ENCODE measurements at places on chromosomes 4 and X.

GRCh38 chrX:154603438-154604430, 15.3 kb downstream of the CTAG1B start:
- peak; percentile 50 for DNase-seq

DNA sequence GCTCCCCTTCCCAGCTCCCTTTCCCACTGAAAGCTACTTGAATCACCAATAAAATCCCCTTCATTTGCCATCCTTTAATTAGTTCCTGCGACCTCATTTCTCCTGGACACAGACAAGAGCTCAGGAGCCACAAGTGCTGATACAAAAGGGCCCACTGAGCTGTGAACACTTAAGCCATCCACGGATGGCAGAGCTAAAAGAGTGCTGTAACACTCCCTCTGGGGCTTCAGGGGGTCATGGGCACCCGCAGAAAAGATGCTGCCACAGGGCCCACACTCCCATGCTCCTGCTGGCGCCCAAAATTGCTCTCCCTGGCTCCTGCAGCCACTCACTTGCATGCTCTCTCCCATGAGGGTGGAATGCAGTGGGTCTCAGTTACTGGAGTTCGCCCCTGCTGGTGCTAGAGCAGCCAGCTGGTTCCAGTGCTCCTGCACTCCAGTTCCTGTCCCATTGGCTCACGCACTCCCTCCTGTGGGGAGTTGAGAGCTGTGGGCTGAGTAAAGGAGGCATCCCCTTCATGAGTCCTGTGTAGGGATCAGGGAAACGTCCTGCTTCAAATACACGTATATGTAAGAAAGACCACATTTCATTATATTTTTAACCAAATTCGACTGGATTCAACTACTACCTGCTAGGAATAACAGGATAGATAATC, 1291.0 kb downstream of the ARAP2 start:
- DNase-seq: peak; percentile 1

GRCh38 chr4:136150046-136150445, 1382.2 kb downstream of the PCDH18 start:
- no peak for DNase-seq

DNA sequence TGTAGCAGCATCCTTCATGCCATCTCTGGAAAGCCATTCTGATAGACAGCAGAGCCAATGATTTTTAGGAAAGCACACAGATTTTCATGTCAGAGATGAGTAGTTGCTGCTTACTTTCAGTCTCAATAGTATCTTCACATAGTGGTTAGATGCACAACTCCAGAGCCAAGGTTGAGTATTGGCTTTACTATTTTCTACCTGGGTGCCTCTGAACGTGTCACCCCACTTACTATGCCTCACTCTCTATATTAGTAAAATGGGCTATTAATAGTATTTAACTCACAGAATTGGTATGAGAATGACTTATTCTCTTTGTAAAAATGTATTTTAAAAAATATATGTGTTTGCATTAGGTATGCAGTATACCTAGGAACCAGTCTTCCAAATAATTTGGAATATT, 108.8 kb upstream of the STIM2 start:
- no peak for DNase-seq

GRCh38 chrX:153714256-153714655, 9.9 kb downstream of the BCAP31 start:
- DNase-seq: no peak

DNA sequence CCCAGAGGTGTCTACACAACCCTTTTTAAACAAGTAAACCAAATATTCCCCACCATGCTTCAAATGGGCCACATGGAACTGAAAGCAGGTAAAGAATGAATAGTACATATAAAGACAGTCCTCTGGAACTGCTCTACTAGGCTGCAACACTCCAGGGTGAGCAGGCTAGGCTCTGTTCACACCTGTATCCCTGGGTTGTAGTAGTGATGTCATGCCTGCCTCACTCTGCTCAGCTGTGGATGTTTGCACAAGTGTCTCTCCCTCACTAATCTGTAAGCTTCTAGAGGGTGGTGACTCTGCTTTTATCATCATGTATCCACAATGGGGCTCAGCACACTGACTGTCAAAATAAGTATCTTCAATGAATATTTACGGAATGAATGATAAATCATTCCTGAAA, 20.4 kb downstream of the LEF1 start:
- no peak for DNase-seq

DNA sequence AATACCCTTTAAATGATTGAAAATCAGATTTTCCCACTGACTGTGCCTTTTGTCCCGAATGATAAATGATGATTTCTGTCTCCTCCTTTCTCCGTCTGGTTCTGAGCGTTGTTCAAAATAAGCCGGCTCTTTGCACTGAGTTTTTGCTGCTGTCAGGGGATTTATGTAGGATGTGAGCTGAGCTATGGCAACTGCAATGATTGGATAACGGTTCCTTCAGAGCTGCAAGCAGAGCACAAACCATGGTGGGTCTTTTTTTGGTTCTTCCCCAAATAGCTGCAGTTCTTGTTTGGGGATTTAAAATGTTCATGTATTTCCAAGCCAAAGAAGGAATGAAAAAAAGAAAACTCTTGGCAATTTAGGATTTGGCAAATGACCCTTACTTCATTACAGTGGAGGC, 124.5 kb upstream of the CASK start:
- DNase-seq: no peak

- DNase-seq: no peak
Measured at GRCh38 chr4:31193521-31193920, 473.4 kb downstream of the PCDH7 start.

DNA sequence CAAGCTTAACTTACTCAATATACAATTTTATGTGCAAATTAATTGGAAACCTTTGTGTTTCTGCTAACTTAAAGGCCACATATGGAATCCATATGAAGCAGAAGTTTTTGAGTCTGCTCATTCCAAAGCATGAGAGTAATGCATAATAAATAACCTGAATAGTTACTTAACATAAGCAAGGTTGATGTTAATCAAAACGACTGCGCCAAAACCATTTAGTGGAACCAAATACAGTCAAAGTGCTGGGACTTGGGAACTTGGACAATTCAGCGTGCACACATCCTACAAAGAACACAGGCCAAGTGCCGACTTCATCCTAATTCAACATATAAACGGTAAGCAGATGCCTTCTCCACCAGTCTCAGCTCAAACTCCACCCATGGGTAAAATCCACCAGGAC, 17.0 kb downstream of the TSPAN5 start:
- no peak for DNase-seq

Measured in GM03348 (cell line).